Choroid plexus epithelial cell (primary cell): ENCODE measurements at places on chromosomes 4 and X.

GRCh38 chr4:25106363-25107151, 53.7 kb downstream of the SEPSECS start:
- DNase-seq, result no peak

DNA sequence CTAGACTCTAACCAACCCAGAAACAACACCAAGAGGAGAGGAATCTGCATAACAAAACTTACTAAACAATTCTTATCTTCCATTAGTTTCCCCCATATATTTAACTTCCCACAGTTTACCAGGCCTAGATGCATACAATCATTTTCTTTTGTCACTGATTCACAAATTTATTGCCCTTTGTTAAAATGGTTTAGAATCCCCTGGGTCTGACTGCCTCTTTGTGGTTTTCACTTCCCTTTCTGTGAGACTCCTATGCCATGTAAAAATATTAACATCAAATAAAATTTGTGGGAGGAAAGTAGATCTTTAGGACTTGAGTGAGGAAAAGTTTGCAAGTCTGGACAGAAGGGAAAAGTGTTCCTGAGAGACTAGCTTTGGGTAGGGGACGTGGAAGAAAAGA, 393.8 kb upstream of the CNKSR2 start:
- no peak for DNase-seq

DNA sequence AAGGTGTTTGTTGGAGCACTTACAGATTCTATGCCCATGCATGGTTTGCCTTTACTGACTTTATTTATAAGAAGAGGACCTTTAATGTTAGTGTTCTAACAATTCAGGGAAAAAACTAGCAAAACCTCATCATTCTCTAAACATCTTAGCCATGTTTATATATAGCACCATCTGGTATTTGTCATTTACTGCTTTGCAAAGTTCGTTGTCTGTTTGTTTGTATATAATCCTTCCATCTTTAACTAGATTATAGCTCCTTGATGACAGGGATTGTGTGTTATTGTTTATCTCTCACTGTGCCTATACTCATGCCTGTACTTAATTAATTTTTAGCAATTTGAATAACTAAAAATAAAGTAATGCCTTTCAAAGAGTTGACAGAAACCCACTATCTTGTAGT, 170.6 kb upstream of the PACRGL start:
- no peak for DNase-seq

- DNase-seq, result no peak
These were observed 28.8 kb upstream of the PLCXD1 start for GRCh38 chrX:252244-252956.

DNA sequence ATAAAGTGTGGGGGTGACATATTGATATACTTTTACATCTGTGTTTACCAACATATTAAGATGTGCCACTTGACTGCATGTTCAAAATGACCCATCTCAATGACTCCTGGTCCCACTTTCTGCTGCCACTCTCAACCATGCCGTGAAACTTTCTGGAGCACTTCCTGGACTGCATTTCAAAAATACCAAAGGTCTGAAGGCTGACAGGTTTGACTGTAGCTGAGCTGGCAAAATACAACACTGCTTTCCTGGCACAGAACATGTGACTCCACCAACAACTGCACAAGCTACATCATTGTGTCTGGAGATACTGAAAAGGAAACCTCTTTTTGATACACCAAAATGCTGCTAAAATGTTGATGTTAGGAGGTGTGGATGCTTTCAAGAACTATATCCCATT, 184.8 kb downstream of the UNC5C start:
- DNase-seq, result no peak

- DNase-seq, result peak; percentile 47
These were observed 20.3 kb downstream of the UNC5C start for GRCh38 chr4:95528388-95528948.

DNA sequence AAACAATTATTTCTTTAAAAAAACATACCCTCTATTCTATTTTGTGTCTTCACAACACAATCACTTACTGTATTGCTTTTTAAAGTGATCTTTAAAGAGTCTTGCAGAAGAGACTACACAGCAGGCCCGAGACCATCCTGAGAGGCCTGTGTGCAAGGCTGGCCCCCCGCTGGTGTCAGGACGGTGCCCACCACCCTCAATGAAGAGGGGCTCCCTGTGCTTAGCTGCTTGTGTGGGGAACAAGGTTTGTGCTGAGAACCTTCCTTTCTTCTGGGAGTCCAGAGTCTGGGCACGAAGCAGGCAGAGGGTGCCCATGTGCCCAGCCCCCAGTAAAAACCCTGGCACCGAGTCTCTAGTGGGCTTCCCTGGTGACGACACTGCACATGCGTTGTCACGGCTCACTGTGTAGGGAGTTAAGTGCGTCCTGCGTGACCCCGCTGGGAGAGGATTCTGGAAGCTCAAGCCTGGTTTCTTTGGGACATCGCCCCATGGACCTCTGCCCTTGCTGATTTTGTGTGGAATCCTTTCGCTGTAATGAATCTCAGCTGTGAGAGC, 22.0 kb downstream of the RGS12 start:
- no peak for DNase-seq

DNA sequence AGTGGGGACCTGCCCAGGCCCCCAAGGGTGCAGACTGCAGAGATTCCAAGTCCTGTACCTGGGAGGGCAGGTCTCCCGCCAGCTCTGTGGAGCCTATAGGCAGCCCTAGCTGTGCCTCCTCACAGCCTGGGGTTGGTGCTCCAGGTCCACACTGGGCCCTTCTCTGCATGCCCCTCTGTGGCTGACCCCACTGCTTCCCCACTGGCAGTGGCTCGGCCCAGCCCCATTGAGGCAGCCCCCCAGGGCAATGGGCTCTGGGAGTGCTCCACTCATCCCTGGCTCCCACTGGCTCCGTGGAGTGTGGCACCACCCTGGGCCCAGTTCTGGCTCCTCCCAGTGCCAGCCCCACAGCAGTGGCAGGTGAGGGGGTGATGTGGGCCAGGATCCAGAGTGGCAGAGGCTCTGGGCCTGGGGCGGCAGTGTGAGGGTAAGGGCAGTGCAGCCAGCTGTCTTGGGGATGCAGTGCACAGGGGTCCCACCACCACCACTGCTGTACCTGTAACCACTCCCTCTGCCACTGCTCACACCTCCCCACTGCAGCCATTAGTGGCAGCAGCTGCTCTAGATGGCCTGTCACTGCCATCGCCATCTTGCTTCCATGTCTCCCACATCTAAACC, 312.2 kb downstream of the GPM6A start:
- DNase-seq, result no peak

GRCh38 chrX:53237056-53237455, 12.0 kb upstream of the KDM5C start:
- DNase-seq, result no peak

- DNase-seq, result no peak
These were observed 286.4 kb downstream of the USP46 start for GRCh38 chr4:52372747-52373146.

DNA sequence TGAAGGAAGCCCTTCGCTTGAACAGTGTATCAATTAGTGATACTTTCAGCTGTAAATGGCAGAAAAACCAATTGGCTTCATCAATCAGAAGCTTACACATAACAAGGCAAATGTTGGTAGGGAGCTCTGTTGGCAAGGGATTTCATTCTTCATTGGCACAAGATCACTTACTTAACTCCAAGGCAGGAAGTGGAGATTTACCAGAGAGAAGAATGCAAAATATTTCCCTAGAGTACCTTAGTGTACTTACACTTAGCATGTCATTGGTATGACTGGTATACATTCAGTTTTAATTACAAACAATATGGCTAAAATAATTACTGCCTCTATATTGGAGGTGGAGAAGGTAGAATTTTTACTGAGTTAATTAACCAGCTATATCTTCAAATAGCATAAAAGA, 545.0 kb downstream of the GABRG1 start:
- DNase-seq, result no peak

DNA sequence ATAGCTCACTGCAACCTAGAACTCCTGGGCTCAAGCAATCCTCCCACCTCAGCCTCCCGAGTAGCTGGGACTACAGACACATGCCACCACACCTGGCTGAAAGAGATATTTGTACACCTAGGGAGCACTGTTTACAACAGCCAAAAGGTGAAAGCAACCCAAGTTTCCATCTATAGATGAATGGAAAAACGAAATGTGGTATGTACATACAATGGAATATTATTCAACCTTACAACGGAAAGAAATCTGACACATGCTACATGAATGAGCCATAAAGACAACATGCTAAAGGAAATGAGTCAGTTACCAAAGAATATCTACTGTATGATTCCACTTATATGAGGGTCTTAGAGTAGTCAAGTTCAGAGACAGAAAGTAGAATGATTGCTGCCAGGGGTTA, 52.2 kb downstream of the ABCG2 start:
- peak; percentile 23 for DNase-seq

DNA sequence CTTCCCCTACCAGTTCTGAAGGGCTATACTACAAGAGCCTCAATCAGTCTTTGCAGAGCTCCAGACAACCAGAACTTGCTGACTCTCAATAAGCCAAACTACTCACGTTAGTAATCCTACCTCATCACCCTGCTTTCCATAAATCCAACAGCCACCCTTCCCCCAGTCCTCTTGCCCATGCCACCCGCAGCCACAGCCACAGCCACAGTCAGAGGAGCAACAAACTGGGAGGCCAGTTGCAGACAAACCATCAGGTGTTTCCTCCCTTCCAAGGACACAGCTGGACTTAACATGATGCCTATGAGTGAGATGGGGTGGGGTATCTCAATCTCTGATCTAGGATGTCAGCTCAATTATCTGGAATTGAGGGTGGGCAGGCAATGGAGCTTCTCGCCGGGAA, 1.0 kb downstream of the GABRA3 start:
- no peak for DNase-seq

DNA sequence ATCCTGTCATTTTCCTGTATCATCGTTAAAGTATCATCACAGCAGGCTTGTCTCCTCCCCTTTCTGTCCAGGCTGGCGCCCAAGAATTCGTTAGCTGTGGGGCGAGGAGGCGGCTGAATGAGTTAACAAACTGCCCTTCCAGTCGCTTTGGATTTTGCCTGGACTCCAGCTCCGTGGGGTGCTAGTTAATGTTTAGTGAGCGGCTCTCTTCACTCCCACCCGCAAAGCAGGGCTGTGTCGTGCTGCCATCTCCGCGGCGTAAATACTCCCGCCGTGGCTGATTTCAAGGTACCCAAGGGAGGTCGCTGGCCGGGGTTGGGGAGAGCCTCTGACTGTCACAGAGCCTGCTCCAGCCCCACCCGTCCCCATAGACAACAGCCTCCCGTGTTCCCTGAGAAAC, 44.9 kb upstream of the SPRY1 start:
- no peak for DNase-seq

DNA sequence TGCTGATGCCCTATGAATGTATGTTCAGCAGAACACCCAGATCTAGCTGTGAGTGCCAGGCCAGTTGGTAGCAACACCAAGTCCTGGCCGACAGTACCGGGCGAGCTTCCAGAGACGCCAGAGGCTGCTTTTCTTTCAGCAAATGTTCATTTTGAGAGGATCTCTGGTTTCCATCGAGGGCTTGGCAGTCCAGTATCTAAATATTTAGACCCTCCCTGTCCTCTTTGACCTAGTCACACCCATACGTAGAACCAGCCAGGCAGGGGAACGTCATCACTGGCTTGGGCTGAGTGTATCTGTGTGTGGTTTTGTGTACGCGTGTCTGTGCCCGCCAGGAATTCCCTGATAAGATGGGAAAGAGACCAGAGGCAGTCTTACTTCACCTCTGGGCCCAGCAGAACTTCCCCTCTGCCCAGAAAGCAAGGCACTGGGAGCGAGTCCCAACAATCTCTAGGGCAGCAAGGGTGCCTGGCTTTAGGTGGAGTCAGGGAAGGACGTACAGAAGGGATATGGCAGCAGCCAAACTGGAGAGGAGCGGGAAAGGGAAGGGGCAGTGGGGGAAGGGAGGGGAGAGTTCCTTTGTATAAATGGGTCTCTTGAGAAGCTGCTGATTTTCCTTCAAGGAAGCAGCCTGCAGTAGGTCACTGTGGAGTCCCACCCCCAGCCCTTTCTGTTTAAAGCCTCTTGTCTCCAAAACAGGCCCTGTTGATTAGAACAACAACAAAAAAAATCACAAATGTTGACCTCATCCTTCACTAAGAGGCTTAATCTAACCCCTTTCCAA, 15.0 kb upstream of the ELF4 start:
- no peak for DNase-seq

- DNase-seq, result peak; percentile 9
These were observed 335.8 kb downstream of the FAT4 start for GRCh38 chr4:125650557-125650956.

GRCh38 chr4:34492414-34492813, 1751.9 kb downstream of the ARAP2 start:
- DNase-seq, result no peak

DNA sequence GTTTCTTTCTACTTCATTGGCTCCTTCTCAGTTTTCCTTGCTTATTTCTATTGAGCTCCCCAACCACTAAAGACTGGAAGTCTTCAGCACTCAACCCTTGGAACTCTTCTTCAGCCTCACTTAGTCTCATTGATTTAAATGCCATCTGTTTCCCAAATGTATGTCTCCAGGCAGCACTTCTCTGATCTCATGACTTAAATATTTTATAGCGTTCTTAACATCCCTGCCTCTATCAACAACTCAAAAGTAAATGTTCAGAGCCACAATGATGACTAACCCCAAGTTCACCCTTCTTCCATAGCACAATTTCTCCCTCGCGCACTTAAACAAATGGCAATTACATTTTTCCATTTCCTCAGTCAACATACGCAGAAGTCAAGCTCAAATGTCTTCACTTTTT, 1393.3 kb downstream of the ARAP2 start:
- DNase-seq, result peak; percentile 18

DNA sequence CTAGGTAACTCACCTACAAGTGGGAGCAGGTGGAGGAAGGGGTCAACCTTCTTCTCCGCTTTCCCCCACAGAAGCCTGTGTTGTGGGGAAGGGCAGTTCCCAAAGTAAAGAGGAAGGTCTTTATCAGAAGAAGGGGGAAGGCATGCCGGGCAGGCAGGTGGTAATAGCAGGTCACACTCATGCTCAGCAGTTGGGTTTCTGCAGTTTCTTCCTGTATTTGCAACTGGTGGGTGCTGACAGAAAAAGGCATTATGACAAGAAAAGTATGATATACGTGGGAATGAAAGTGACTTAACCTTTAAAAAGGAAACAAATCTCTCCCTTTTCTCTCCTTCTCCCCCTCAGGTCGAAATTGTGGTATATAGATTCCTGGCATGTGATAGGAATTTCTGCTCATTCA, 3.7 kb downstream of the MTMR1 start:
- DNase-seq, result no peak

DNA sequence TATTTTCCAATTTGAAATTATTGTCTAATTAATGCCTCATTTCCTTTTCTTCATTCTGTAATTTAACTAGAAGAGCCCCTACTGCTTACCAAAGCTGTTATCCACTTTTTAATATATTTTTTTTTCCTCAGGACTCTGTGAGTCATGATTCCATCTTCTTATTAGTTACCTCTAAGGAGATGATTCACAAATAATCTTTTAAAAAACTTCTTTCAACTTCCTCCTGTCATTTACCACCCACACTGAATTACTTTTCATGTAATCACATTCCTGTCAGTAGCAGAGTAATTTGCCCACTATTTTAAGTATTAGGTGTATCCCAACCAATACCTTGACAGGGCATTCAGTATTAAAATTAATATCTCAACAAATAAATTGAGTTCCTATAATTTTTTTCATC, 470.9 kb upstream of the ADGRL3 start:
- DNase-seq, result peak; percentile 28

GRCh38 chrX:48573690-48574269, 504 bp upstream of the RBM3 start:
- peak; percentile 52 for DNase-seq
